ENCODE measurements at places on chromosomes 4 and X.

GRCh38 chr4:72484981-72485380, 84.0 kb downstream of the ADAMTS3 start:
- no peak for DNase-seq

DNA sequence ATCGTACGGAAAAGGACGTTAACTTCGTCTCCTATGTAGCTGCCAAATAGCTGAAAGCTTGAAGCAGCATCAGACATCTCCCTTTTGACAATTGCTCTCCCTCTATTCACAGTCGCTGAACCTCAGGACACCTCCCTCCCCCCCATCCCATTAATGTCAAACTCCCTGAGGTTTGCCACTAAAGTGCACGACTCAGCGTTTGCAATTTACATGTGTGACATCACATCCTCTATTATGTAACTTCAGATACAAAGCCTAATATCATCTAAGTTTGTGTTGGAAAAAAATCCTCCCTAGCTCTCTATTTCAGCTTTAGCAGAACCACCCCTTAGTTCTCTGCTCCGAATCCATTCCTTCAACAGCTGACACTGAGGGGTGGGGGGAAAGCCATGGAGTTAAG, 5.5 kb upstream of the NR3C2 start:
- DNase-seq, result no peak

GRCh38 chrX:53682885-53683555, 3.5 kb downstream of the HUWE1 start:
- no peak for DNase-seq

DNA sequence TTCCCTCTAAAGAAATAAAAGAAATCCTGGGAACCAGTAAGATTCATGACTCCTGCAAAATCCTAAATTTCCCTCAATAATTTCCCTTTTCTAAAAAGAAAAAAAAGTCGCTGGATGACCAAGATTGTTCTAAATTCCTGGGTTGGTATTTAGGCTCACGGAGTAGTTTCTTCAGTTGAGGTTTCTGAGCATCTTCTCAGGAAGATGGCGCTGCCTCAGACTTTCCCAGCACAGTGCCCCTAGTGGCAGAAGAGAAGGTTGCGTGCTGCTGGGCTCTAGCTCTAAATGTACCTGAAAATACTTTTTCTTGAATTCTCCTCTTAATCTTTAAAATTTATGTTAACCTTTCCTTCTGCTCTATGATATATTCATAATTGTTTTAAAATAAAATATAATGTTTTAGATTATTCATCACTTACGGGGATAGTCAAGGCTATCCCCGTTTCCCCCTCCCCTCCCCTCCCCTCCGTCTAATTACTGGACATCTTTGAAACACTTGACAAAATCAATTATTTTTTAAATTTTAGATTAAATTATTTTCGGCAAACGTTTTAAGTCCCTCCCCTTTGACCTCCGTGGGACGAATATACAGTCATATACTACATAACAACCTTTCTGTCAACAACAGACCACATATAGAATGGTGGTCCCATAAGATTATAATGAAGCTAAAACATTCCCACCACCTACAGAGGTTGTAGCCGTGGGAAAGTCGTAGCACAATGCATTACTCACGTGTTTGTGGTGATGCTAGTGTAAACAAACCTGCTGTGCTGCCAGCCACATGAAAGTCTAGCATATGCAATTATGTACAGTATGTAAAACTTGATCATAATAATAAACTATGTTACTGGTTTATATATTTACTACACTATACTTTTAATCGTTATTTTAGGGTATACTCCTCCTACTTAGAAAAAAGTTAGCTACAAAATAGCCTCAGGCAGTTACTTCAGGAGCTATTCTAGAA, 41.0 kb upstream of the GATB start:
- no peak for DNase-seq

Measured in GOT3 (cell line).